ENCODE measurements at places on chromosomes 2 and 18.

GRCh38 chr2:149465873-149466272 lies 121.7 kb downstream of the MMADHC start:
- DNase-seq: no peak

GRCh38 chr18:59063300-59063906 lies 76.3 kb upstream of the SEC11C start:
- DNase-seq: no peak

DNA sequence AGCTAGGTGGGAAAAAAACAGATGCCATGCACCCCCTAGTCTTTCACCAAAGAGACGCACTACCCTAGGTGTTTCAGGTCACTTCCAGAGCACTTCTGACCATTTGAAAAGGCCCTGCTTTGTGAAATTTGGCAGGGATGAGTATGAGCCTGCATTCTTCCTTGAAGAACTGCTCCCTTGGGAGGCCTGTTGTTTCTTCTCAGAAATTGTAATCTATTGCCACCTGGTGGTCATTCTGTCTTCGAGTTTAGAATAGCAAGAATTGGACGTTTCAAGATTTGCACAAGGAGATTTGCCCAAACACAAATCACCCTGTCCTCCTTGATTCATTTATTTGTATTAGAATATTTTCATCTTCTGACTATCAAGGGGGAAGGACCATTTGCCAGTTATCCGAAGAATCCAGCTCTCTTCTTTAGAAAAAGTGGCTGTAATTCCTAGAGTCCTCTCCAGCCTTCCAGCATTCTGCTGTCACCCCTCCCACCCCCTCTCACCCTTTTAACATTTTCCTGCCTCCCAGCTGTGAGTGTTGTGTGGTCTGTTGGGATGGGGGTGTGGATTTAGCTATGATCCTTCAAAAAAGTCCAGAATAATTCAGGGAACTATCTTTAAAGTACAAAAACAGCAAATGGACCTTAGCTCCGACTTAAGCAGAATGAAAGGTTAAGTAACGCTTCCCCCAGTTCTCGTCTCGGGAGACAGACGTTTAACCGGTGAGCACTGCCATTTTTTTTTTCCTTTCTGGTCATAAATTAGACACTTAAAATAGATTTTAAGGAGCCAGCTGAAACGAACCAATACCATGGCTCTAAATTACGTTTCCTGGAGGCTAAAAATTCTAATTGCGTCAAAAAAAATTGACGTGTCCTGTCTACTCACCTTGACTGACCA lies 3.7 kb upstream of the GAD1 start:
- DNase-seq: peak; percentile 91

GRCh38 chr2:160703648-160704585 lies 210.3 kb upstream of the RBMS1 start:
- peak; percentile 92 for DNase-seq

DNA sequence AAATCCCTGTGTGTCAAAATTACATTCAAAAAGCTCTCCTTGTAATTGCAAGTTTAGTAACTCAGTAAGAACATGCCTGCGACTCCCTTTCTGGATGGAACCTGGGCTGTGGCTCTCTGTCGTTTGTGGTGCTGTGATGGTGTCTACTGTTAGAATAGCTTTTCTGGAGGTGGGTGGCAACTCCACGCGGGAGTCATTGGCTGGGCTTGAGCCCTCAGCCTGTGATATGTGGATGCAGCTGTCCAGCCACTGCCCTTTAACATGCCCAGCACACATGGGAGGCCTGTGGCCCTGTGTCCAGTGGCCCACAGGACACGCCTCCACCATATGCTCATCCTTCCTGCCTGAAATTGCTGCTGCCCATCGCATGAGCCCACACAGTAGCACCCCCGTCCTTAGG lies 124.2 kb downstream of the RNF144A start:
- no peak for DNase-seq

DNA sequence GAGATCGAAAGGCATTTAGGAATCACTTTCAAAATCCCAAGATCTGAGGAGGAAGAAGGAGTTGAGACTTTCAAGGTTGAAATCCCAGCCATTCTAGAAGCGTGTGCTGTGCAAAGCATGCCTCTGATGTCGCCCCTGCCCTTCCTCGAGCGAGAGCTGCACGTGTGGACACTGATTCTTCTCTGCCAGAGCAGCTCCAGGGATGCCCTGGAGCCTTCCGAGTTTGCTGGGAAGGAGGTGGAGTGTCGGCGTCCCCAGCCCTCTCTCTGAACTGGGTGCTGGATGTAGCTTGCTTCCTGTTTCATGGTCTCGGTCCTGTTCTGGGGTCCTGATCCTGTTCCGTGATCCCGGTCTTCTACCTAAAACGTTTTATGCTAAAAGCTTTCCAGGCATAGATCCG lies 76.1 kb downstream of the TWIST2 start:
- no peak for DNase-seq

- peak; percentile 18 for DNase-seq
Measured at GRCh38 chr2:202102425-202103000, 29.5 kb downstream of the KIAA2012 start.

DNA sequence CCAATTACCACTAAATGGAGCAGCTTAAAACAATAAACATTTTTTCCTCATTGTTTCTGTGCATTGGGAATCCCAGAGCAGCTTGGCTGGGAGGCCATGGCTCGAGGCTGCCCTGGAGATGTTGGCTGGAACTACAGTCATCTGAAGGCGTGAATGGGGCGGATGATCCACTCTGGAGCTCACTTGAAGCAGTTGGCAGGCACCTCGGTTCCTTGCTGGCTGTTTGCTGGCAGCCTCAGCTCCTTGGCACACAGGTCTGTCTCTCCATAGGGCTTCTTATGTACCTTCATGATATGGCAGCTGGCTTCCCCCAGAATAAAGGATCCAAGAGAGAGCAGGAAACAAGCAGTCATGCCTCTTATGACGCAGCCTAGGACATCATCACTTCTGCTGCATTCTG lies 227.0 kb upstream of the COPS8 start:
- no peak for DNase-seq

GRCh38 chr18:38023871-38024270 lies 458.3 kb upstream of the CELF4 start:
- no peak for DNase-seq

- no peak for DNase-seq
Measured at GRCh38 chr2:167749016-167749415, 498.4 kb downstream of the STK39 start.

GRCh38 chr2:43060390-43061016 lies 165.9 kb downstream of the ZFP36L2 start:
- DNase-seq: no peak

- DNase-seq: no peak
Measured at GRCh38 chr2:18396329-18397010, 164.0 kb downstream of the RDH14 start.

- no peak for DNase-seq
Measured at GRCh38 chr2:60602388-60602787, 48.9 kb upstream of the BCL11A start.

DNA sequence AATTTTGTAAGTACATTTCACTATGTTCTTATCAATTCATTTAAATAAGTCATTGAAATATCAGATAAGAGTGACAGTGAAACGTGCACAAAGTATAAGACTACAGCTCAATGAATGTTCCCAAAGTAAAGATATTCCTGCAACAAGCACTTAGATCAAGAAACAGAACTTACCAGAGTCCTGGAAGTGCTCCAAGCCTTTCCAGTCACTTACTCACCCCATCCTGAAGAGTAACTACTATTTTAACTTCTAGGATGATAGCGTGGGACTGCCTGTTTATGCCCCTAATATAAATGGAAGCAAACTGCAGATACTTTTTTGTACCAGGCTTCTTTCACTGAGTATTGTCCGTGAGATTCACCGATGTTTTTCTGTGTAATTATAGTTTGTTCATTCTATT lies 768.9 kb downstream of the SLC4A3 start:
- no peak for DNase-seq

- DNase-seq: no peak
Measured at GRCh38 chr18:50131591-50131990, 63.4 kb downstream of the MYO5B start.

DNA sequence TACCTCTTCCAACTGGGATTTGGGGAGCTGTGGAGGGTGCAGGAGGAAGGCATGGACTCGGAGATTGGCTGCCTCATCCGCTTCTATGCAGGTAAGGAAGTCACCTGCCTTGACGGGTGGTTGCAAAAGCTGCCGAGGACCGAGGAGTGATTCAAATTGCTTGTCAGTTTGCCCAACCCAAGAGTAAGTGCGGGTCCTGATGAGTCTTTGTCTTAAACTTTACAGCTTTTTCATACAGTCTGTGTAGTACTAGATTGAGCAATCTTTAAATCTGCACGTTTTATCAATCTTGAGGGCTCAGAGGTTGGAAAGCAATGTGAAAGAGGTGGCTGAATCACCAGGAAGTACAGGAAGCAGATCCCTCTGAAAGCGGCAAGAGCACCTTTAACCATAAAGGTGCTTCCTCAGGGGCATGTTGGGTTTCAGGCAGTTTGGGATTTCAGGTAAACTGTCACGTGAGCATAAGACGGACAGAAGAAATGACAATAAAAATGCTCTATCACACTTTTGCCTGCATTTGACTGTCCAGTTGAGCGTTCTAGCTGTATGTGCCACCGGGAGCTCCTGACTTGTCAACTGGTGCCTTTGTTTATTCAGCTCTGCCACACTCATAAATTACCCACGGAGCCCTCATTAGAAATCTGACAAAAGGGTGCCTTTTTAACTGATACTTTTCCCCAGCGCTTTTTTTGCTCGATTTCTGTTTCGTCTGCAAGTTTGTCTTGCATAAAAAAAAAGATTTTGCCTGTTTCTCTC lies 2.0 kb downstream of the PHLPP1 start:
- no peak for DNase-seq

DNA sequence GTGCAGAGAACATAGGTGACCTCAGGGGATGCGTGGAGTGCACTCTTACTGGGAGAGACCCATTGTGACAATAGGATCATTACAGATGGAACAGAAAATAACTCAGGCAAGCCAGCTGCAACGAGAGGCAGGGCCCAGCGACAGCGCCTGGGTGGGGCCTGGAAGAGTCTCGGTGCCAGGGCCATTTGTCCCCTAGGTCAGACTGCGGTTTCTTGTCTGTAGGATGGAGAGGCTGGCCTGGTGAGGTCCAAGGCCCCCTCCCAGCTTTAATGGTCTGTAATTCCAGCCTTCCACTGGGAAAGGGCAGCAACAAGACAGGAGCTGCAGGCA lies 208.6 kb upstream of the APCDD1 start:
- DNase-seq: no peak

GRCh38 chr18:63836456-63836855 lies 51.0 kb upstream of the SERPINB2 start:
- DNase-seq: no peak

DNA sequence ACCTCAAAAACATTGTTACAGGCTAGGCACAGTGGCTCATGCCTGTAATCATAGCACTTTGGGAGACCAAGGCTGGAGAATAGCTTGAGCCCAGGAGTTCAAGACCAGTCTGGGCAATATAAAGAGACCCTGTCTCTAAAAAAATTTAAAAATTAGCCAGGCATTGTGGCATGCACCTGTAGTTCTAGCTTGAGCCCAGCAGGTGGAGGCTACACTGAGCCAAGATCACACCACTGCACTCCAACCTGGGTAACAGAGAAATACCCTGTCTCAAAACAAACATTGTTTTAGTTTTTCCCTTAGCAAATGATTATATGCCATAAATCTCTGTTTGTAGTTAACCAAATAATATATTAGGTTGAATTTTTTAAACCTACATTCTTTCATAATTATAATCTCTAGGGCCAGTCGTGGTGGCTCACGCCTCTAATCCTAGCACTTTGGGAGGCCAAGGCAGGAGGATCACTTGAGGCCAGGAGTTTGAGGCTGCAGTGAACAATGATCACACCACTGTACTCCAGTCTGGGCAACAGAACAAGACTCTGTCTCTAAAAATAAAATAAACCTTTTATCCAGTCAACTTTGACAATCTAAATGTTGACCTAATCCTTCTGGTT lies 13.3 kb upstream of the CYP20A1 start:
- no peak for DNase-seq

GRCh38 chr2:136171223-136171622 lies 53.3 kb upstream of the CXCR4 start:
- DNase-seq: no peak

DNA sequence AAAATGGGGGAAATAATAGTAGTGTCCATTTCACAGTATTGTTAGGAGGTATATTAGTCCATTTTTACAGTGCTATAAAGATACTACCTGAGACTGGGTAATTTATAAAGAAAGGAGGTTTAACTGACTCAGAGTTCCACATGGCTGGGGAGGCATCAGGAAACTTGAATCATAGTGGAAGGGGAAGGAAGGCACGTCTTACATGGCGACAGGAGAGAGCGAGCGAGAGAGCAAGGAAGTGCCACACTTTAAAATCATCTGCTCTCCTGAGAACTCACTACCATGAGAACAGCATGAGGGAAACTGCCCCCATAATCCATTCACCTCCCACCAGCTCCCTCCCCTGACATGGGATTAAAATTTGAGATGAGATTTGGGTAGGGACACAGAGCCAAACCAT lies 23.4 kb downstream of the MGAT5 start:
- no peak for DNase-seq

- DNase-seq: no peak
Measured at GRCh38 chr2:173898178-173898668, 67.0 kb downstream of the SP3 start.

DNA sequence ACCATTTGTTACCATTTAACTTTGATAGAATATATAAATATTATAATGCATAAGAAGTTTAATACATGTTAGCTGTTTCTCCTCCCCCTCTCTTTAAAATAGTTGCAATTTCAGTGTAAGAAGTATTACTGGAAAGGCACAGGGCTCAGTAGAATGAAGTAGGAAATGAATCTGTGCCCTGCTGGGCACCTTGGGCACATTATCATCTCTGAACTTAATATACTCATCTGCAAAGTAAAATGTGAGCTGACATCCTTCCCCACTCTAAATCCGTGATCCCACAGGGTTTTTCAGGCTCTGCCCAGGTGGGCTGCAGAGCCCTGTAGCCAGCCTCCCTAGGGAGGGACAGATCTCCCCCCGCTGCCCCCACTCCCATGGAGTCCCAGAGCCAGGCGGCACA lies 56.8 kb downstream of the DPP4 start:
- no peak for DNase-seq

GRCh38 chr2:151049746-151050145 lies 211.9 kb downstream of the RBM43 start:
- DNase-seq: no peak

GRCh38 chr2:111616651-111617218 lies 267.3 kb downstream of the ANAPC1 start:
- no peak for DNase-seq

GRCh38 chr2:219209236-219210195 lies 2.9 kb downstream of the ZFAND2B start:
- no peak for DNase-seq

DNA sequence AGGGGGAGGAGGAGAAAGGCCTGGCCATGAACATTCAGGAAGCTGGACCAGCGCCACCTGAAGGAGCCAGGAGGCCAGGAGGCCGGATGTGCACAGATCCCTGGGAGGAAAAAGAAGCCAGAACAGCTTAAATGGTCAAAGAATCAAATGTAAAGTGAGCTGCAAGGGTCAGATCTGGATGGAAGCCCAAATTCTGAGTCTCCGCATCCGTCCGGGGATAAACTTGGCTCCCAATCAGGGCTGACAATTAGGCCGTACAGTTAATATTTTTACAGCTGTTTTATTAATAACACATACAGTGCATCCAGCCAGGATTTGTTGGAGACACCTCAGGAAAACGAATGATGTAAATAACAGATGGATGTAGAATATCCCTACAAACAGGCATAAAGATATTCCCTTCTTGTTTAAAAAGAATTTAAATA lies 495.1 kb upstream of the TCF4 start:
- no peak for DNase-seq

Measured in SK-N-MC (cell line).